Peyer's patch (tissue), 4 donors: ENCODE measurements at places on chromosomes 5 and 9. TPM values are rescaled to one million over a fixed set of nuclear protein-coding genes. Genes with fewer than 3 reads are reported as not detected.

Gene PHYHD1
- total RNA-seq = 4.4 TPM

Gene EIF4E1B
- total RNA-seq = not detected

- DNase-seq = no peak
These were observed 11.6 kb downstream of the NDST1 start for GRCh38 chr5:150519560-150519945.

- DNase-seq = no peak
These were observed 25.3 kb upstream of the SIL1 start for GRCh38 chr5:139223481-139223880.

- no peak for DNase-seq
These were observed 43.3 kb upstream of the ALDH1A1 start for GRCh38 chr9:72996114-72996513.
